T-helper 17 cell (primary cell): ENCODE measurements at places on chromosomes 16 and 17.

- no peak for DNase-seq
Observed at GRCh38 chr17:81801327-81801726, 2.6 kb upstream of the GCGR start.

GRCh38 chr16:16994831-16995230 lies 475.9 kb downstream of the XYLT1 start:
- DNase-seq, result no peak

DNA sequence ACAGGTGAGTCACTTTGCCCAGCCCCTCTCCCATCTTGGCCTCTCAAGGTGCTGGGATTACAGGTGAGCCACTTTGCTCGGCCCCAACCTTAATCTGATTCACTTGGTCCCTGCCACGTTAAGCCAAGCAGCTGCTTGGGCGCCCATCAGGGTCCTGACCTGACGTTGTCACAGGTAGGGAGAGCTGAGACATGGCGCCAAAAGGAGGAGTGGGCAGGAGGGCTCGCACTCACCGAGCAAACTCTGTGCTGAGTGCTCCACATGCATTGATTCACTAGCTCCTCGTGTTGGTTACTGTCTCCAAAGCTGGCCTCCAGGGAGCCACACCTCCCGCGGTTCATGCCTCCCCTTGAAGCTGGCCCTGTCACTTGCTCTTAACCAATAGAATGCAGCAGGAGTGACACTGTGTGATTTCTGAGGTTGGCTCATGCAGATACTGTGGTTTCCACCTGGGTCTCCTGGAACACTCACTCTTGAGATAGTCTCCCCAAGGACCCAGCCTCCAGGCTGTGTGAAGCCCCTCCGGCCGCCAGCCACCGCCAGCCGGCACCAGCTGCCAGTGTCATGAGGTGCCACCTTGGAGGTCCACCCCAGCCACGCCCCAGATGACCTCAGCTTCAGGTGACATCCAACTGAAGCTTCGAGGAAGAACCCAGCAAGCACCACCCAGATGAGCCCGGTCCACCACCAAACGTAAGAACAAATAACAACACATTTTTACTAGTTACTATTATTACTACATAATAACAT lies 223.0 kb downstream of the GSG1L start:
- no peak for DNase-seq

DNA sequence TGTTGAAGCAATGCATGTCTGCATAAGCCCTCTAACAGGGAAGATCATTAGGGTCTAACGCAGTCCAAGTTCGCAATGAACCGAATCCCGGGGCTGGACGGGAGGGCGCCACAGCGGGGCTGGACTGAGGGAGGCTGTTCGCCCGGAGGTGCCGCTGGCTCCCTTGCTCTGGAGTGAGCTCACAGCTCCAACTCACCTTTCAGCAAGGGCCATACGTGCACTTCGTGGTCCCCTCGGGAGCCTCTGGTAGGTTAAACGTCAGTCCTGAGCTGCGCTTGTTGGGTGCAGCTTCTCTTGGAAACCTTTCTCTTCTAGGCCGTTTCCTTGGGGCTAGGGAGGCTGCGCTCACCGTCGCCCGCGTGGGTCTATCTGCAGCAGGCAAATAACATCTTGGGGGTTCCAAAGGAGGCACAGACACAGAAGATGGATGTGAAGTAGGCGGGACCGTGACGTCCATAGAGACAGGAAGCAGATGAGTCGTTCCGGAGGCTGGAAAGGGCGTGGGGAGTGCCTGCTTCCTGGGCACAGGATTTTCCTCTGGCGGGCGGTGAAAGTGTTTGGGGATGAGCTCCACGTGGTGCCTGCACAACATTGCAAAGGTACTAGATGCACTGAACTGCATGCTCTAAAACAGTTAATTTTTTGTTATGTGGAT lies 21.9 kb downstream of the ATP2C2 start:
- DNase-seq, result no peak

DNA sequence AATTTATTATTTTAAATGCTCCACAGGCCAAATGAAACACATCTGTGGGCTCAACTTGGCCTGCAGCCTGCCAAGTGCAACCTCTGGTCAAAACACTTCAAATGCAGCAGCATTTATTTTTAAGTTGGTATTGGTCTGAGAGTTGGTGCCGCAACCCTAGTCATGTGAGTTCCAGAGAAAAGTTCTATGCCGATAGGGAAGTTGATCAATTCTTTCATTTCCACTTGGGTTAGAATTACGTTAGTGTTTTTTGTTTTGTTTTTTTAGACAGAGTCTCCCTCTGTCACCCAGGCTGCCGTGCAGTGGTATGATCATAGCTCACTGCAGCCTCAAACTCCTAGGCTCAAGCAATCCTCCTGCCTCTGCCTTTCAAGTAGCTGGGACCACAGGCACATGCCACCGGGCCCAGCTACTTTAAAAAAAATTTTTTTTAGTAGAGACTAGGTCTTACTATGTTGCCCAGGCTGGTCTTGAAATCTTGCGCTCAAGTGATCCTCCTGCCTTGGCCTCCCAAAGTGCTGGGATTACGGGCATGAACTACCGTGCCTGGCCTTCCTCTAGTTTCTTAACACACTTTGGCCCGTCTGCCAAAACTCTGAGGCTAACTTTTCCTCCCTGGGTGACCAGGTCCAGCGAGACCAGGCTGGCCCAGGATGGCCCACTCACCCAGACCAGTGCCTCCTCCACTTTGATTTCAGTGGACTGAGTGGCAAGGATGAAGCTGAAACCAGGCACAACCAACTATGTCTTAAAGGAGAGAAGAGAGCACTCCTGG lies 221.1 kb downstream of the MRTFB start:
- no peak for DNase-seq

GRCh38 chr16:29770250-29770929 lies 7.7 kb upstream of the ZG16 start:
- no peak for DNase-seq

- DNase-seq, result no peak
Observed at GRCh38 chr16:12294471-12294870, 317.9 kb downstream of the SNX29 start.

- DNase-seq, result no peak
Observed at GRCh38 chr17:28926366-28926765, 23.5 kb upstream of the DHRS13 start.
